Germinal center (tissue), 1 donor: ENCODE measurements at places on chromosomes 2 and 18.

DNA sequence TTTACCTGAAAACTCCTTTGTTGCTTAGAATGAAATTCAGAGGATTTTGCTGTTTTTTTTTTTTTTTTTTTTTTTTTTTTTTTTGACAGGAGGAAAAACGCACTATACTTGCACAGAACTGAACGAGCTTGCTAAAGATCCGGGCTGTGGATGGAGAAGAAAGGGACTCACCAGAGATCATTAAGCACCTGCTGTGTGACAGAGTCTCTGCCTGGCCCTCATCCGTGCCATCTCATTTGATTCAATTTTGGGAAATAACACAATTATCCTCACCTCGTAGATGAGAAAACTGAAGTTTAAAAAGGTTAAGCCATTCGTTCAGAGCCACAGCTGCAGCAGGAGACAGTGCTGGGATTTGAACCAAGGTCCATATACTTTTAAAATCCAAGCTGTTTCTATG is 775.4 kb upstream of the ID2 start:
- no peak for DNase-seq

DNA sequence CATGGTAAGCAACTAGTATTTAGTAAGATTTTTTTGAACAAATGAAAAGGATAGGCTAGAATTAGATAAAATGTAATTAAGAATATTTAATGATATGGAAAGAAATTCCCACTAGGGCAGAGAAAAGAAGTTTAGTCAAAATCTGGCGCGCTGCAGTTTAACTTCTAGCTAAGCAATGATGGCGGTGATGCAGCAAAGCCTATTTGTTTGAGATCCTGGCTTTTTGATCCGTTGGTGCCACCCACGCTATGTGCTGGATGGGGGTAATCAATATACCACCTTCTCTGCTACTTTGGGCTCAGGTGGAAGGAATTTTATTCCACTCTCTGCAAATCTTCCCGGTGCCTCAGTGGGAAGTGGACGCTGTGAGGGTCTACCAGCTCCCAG is 421 bp upstream of the FAM171B start:
- no peak for DNase-seq

- DNase-seq, result no peak
These were observed 13.2 kb upstream of the SS18 start for GRCh38 chr18:26103579-26103978.

GRCh38 chr2:134917360-134917865 is 1.2 kb upstream of the CCNT2 start:
- no peak for DNase-seq

DNA sequence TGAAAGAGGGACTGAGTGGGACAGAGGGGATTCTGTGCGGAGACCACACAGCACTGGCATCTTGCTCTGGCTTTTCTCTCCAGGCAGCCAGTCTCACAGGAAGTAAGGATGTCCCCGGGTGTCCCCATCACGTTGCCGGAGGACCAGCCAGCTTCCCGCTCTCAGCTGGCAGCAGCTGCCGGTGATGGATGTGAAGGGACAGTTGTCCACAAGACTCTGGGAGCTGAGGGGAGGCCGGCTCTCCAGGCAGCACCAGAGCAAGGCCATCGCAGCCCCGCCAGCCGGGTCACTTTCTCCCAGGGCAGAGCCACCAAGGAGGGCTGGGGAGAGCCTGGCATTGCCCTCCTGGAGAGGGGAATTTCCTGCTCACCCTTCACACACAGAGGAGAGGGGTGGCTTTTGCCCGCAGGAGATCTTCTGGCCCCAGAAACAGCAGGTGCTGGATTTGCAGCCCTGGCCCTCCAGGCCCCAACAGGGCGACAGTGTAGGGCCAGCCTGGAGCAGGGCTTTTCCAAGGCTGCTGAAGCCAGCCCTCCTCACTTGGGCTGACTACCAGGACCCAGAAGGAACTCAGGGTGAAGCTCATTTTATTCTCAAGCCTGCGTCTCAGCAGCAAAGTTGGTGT is 24.0 kb upstream of the B3GNT7 start:
- no peak for DNase-seq

- no peak for DNase-seq
These were observed 5.6 kb upstream of the ASB1 start for GRCh38 chr2:238420878-238421694.

DNA sequence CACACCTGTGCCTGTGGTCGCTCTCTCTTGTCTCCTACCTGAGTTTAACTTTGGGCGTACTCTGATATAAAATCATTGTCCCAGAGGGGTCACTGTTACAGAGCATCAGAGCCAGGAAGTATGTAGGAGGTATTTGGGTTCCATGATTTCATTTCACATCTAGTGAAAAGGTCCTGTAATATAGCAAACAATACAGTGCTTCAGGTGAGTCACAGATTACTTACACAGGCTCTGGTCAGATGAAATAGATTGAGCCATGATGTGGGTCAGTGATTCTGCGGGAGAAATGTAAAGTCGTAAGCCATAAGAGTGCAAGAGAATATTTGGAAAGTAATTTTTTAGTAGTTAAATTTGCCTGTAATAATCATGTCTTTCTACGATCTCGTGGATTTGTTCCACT is 70.2 kb downstream of the SOCS6 start:
- no peak for DNase-seq

DNA sequence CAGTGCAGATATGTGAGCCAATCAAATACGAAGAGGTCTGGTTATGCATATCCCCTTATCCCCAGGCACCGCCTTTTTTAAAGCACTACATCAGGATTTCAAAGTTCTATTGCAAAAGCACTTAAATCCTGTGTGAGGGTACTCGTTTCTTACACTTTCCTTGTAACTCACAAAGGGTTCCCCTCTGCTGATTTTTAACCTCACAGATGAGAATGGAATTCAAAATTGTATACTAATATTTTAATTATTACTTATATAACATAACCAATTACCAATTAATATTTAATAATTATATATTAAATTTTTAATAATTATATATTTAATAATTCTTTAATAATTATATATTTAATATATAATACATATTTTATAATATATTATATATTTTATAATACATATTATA is 126.2 kb upstream of the MAPRE2 start:
- no peak for DNase-seq

DNA sequence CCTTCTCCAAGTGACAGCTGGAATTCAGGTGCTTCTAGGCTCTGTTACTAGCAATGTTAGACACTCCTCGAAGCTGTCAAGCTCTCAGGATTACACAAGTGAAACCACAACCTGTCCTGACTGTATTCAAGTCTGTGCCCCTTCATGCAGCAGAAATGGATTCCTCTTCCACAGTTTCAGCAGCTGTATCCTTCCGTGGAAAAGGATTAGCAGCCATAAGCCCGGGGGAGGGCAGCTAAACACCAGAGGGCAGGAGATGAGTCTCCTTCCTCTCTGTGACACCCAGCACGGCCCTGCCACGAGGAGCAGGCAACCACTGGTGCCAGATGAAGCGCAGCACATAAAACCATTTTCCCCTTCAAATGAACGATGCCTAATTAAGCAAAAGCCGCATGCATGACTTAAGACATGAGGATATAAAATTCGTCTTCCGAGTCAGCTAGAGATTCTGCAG is 1.2 kb downstream of the ST3GAL5 start:
- DNase-seq, result peak; percentile 67

- DNase-seq, result no peak
These were observed 36.2 kb downstream of the WIPF1 start for GRCh38 chr2:174561283-174561971.

DNA sequence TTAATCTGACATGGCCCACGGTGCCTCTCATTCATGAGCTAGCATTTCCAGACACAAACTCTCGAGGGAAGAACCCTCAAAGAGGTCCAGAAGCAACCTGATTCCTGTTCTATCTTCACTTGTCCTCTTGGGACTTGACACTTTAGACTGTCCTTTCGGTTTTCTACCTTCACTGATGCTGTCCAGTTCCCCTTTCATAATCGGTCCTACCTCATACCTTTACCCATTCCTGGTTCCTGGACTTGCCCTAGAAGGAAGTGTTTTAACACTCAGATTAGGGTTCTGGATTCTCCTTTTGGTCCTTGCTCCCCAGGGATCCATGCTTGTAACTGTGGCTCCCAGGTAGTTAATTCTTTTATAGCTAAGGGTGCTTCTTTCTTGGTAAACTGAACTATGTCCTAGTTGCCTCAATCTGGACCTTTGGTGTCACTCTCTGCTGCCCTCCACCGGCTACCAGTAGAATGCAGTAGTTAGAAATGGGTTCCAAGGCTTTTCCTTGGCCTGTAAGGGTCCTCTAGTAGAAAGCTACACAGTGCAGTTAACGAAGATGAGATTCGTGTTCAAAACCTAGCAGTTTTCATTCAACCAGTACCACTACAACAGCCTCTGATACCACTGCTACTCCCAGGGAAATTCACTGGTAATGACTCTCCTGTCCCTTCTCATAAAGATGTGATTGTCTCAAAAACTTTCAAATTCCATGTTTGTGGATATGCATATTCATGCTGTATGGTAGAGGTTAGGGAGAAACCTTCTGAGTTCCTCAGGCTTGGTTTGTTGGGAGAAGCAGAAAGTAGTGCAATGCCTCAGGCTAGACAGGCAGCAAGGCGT is 178.1 kb upstream of the CYP26B1 start:
- DNase-seq, result peak; percentile 13

DNA sequence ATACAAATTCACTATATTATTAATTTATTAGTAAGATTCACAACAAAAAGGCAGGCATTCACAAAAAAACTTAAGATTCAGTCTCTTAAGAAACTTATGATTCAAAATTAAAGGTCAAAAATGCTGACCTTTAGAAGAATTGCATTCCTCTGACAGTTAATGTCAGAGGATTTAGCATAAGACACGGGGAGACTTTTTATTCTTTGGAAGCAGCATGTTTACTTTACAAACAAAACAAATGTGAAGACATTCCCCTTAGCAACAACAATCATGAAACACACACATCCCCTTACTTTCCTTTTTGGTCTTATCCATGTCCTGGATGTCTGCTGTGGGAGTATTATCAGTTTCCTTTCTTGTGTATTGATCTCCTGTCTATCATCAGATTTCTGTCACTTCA is 117.1 kb downstream of the RAD51AP2 start:
- no peak for DNase-seq

- no peak for DNase-seq
These were observed 65.7 kb upstream of the ZNF236 start for GRCh38 chr18:76756531-76757253.

GRCh38 chr2:104945121-104945520 is 91.2 kb downstream of the POU3F3 start:
- no peak for DNase-seq

GRCh38 chr2:71961289-71962027 is 186.2 kb downstream of the CYP26B1 start:
- no peak for DNase-seq

- no peak for DNase-seq
These were observed 175.6 kb upstream of the HS6ST1 start for GRCh38 chr2:128494307-128494639.

GRCh38 chr2:205781244-205781931 is 99.1 kb downstream of the NRP2 start:
- no peak for DNase-seq

- DNase-seq, result no peak
These were observed 38.1 kb upstream of the NTSR2 start for GRCh38 chr2:11708106-11708505.

- no peak for DNase-seq
These were observed 89.7 kb downstream of the SPTBN1 start for GRCh38 chr2:54545702-54546450.

GRCh38 chr18:63074981-63075404 is 244.6 kb downstream of the BCL2 start:
- peak; percentile 64 for DNase-seq

DNA sequence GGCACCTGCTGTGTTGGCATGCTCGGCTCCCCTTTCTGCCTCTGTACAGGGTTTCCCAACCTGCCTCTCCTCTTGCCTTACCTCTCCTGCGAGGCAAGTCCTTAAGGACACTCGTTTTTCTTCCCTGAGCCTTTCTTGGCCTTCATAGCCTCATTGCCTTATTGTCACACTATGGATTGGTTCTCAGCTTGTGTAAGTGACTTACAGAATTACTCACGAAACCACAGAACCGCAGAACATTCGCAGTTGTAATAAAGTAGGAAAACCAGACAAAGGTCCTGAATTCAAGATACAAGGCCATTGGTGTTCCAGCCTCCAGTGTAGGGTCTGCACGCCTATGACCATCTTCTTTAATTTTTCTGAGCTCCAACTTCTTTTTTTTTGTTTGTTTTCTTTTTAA is 317.6 kb upstream of the SMIM21 start:
- no peak for DNase-seq

- no peak for DNase-seq
These were observed 103.1 kb downstream of the PPP1R1C start for GRCh38 chr2:182088681-182089320.

DNA sequence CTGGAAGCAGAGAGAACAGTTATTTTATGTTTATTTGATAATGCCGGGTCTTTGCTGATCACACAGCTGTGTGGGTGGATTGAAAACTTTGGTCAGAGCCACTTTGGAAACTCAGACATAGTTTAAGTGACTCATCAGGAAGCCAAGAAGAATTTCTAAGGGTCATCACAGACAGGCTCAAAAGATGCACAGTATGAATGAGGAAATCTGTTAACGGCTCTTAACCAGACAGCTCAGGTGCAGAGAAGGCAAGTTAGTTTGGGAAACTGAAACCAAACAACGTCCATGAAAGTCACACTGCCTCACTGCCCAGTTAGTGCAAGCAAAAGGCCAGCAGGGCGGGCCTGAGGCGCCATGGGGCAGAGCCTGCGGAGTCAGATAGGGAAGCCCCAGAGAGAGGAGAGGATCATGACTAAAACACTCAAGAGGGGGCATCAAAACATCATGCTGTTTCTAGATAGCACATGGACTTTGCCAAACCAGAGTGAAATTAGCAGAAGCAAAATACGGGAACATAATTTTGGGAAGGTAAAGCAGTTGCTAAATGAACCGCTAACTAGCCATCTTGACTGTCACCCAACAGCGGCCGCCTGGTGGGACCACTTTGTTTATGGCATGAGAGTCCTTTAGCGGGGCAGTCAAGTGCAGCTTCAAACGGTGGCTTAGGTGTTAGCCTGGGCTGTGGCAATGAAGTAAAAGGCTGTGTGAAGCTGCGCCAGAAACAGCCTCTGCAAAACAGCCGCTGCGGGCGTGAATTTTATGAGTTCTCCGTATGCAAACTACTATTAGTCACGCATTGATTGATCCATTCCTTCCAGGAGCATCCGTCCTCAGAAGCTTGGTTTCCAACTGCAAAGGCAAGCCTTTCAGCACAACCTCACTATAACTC is 101.2 kb downstream of the KCTD18 start:
- DNase-seq, result no peak

DNA sequence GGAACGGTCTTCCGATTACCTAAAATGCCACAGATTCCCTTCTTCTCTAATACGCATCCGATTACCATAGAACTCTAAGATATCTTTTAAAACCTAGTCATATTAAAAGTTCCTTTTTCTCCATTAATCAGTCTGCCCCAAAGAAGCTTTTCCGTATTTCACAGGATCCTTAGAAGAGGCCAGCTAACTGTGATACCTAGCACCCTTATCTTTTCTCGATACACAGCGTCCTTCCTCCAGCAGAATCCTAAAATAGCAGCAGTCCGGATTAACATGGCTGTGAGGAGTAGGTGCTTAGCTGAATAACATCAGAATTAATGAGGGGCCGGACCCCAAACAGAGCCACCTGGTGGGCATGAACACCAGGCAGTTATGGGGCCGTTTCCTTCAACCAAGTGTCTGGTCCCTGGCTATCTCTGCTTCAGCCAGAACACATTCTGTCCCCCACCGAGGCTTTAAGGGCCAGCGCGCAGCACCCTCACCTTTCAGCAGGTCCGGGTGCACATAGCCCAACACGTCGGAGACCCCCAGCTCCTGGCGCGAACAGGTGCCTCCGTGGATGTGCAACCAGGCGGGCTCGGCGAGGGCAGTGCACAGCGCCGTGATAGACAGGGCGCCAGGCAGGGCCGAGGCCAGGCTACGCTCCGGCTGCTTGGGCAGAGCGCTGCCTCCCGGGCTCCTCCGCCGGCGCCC is 995 bp downstream of the TMEM127 start:
- peak; percentile 74 for DNase-seq

- no peak for DNase-seq
These were observed 1.6 kb upstream of the EMILIN2 start for GRCh38 chr18:2845172-2845571.
